ENCODE measurements at places on chromosomes 1 and 21.
A peak's percentile ranks its signal among the peaks of the same experiment; 100 is the strongest.

GRCh38 chr1:14648896-14649855 is 50.7 kb downstream of the KAZN start:
- DNase-seq = no peak

GRCh38 chr1:225343618-225344017 is 84.2 kb downstream of the LBR start:
- no peak for DNase-seq

- no peak for DNase-seq
Observed at GRCh38 chr21:43600642-43601402, 58.5 kb downstream of the HSF2BP start.

DNA sequence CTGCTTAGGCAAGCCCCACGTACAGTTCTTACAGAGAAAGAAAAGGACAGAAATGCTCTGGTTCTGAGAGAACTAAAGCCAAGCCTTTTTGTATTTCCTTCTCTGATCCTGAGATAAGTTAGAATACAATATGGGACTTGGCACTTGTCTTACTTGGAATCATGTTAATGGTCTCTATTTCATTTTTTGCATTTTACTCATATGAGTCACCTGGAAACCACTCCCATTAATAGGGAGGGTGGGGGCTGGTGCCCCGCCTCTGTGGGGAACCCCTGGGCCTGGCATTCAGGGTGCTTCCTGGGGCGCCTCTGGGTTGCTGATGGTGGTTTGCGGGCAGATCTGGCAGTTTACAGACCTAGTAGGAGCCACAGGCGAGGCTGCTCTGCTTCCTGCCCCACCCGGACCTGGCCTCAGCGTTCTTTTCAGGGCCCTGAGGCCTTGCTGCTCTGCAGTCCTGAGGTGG is 26.7 kb downstream of the TSPAN2 start:
- DNase-seq = peak; percentile 64

- DNase-seq = no peak
Observed at GRCh38 chr1:186511761-186512637, 51.1 kb upstream of the PDC start.

DNA sequence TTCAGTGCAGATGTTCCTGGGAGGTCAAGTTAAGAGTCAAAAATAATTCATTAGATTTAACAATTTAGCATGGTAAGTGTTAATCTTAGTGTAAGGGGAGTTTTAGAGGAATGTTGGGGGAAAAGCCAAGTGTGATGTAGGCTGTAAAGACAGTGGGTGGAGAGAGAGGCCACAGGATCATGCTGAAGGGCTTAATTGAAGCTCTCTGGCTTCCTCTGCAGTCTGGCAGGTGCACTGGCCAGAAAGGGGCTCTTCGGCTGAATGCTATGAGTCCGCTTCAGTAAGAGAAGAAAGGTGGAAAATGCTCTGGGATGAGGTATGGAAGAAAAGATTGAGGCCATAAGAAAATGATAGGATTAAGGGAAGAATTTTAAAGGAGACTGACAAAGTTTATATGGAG is 3.0 kb downstream of the BRDT start:
- DNase-seq = no peak

- DNase-seq = no peak
Observed at GRCh38 chr1:210010161-210010560, 72.1 kb downstream of the SYT14 start.

GRCh38 chr1:174077749-174078490 is 55.8 kb upstream of the RC3H1 start:
- no peak for DNase-seq

DNA sequence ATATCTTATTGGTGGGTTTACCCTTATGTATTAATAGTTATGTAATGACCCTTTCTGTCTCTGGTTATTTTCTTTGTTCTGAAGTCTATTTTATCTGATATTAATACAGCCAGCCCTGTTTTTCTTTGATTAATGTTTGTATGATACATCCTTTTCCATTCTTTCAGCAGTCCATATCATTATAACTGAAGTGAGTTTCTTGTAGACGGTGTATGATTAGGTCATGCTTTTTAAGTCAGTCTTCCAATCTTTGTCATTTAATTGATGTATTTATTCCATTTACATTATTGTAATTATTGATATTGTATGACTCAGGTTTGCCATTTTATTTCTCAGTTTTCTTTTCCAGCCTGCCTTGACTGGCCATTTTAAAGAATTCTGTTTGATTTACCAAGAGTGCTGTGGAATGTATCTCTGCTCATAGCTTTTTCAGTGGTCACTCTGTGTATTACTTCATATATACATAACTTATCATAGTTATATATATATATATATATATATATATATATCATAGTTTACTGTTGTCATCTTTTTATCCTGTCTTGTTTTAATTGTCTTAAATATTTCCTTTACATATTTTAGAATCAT is 10.5 kb downstream of the RAB4A start:
- DNase-seq = no peak

GRCh38 chr1:217272385-217272784 is 358.5 kb downstream of the GPATCH2 start:
- DNase-seq = no peak

GRCh38 chr1:241638909-241639622 is 1.1 kb downstream of the CHML start:
- DNase-seq = no peak

DNA sequence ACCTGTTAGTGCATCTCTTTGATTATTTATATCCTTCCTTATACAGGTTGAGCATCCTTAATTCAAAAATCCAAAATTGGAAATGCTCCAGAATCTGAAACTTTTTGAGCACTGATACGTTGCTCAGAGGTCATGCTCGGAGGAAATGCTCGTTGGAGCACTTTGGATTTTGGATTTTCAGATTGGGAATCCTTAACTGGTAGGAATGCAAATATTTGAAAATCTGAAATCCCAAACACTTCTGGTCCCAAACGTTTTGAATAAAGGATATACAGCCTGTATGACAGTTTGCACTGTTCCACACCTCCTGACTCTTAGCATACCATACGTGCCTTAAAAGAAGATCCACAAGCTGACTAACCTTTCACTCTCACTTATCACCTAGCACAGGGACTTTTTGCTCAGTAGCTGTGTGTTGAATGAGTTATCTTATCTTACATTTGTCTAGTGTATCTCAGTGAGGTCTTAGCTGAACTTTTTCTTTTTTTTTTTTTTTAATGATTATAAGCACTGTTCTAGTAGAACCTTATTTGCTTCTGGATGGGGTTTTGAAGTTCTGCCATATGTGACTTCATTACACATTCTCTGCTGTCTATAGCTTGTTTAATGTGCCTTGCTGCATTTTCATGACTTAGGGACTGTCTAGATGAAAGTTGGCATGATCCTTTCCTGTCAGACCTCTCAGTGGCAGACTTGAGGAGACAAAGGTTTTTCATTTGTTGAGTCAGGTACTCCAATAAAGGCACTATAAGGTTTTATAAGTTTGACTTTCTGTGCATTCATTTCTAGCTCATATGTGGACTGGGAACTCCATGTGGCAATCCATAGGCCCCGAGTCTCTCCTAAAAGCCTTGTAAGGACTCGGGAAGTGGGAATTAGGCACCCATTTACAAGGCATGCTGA is 21.6 kb downstream of the PTGFRN start:
- DNase-seq = no peak

DNA sequence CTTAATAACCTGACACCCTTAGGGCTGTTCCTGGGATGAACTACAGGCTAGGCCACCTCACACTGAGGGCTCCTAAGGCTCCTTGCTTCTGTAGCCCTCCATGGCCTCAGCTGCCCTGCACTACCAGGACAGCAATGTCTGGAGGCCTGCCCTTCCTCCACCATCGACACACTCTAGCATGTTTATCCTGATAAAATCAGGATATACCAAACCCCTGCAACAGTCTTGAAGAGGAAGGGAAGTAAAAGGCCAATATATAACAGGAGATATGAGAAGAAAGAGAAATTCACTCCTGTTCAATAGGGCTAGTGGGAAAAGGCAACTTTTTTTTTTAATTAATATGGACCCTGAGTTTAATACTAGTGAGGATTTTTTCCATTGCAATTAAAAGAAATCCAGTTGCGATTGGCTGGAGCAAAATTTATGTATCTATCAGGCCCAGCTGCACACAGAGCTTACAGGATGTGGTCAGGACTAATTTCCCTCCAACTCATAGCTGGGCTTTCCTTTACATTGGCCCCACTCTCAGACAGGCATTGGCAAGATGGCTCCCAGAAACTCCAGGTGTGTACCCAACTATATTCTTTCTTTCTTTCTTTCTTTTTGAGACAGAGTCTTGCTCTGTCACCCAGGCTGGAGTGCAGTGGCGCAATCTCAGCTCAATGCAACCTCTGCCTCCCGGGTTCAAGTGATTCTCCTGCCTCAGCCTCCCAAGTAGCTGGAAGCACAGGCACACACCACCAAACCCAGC is 13.5 kb upstream of the ATP2B4 start:
- peak; percentile 26 for DNase-seq

GRCh38 chr1:7224644-7225043 is 439.4 kb downstream of the CAMTA1 start:
- no peak for DNase-seq

- no peak for DNase-seq
Observed at GRCh38 chr1:1098681-1099421, 17.0 kb downstream of the C1orf159 start.

- peak; percentile 63 for DNase-seq
Observed at GRCh38 chr21:45286671-45287437, 841 bp downstream of the POFUT2 start.

DNA sequence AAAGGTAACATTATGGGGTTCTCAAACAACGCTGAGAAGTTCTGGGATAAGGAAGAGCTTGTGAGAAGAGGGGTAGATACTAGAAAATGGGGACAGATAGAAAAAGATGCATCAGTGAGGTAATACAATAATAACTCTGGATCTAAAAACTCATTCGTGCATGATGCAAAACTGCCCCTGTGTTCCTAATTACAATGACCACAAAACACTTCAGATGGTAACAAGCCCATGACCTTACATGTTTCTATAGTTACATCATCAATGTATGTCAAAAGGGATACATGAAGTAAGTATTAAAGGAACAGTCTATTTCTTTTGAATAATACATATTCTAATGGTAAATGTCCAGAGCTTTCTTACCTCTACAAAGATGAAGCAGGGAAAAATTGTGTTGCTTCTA is 110.6 kb upstream of the PLPPR5 start:
- DNase-seq = no peak

DNA sequence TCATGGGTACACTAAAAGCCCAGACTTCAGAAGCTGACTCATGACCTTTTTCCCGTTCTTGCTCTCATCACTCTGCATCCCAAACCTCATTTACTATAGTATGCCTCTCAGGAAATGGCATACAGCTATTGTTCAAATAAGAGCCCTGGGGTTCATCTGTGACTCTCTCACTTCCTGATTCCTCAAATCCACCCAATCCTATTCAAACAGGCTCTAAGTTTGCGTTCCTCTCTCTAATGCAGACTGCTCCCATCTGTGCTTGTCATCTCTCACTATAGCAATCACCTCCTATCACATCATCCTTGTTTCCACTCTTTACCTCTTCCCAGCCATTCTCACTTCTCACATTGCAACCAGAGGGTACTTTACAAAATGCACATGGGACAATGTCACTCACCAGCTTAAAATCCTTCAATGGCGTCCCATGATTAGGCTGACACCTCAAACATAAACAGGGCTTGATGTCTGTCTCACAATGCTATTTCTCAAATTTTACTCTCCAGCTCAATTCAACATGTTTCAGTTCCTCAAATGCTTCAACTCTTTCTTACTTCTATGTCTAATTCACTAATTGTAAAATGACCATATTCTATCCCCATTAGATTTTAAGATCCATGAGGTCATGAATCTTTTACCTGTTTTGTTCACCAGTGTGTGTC is 408.4 kb downstream of the NTNG1 start:
- DNase-seq = no peak

- peak; percentile 52 for DNase-seq
Observed at GRCh38 chr1:228944935-228945371, 209.7 kb downstream of the RHOU start.

GRCh38 chr1:34263406-34263805 is 86.7 kb downstream of the C1orf94 start:
- DNase-seq = no peak

DNA sequence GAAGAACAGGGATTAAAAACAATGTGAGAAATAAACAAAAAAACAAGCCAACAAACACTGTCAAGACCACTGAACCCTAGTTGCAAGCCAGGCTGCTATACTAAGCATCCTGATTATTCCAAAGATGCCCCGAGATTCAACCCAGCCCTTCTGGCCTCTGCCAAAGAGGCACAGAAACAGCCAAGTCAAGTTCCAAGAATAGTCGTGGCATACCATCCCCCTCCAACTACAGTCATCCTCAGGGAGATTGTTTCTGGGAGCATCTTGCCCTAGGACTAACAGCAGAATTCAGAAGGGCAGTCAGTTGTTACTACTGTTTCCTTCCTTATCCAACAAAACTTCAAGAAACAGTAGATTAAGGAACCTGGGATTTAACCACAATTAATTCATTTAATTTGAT is 52.3 kb downstream of the ABL2 start:
- DNase-seq = peak; percentile 36

DNA sequence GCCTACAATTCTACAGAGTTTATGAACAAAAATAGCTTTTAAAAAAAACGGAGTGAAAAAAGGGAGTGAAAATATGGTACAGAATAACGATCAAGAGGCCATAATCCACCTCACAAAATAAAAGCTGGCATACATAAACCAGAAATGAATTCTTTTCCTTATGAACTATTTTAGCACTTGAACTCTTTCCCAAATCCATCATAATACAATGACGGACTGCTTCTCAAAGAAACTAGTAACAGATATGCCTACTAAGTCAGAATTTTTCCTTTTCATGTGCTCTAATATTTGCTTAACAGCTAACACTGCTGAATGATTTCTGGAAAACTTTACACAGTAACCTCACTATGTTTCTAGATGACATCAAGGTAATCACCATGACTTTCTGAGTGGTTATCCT is 144.0 kb downstream of the EIF4G3 start:
- no peak for DNase-seq

DNA sequence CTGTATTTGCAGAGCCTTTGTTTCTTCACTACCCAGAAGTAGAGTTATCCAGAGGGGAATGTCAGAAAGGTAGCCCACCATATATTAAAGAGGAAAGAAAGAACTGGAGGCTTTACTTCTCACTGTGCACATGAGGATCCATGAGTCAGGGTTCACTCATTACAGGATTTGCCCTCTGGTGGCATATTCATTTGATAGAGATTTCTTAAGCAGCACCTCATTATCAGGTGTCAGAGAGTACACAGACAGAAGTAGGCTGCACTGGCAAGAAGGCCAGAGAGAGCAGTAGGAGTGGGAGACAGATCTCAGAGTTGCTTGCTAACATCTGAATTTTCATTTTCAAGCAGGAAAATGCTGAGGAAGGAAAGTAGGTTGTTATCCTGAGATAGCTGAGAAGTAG is 123.8 kb downstream of the PIK3R3 start:
- DNase-seq = no peak

GRCh38 chr1:47557066-47557465 is 119.2 kb downstream of the FOXD2 start:
- no peak for DNase-seq

GRCh38 chr21:28151758-28152157 is 840.9 kb downstream of the LTN1 start:
- no peak for DNase-seq

DNA sequence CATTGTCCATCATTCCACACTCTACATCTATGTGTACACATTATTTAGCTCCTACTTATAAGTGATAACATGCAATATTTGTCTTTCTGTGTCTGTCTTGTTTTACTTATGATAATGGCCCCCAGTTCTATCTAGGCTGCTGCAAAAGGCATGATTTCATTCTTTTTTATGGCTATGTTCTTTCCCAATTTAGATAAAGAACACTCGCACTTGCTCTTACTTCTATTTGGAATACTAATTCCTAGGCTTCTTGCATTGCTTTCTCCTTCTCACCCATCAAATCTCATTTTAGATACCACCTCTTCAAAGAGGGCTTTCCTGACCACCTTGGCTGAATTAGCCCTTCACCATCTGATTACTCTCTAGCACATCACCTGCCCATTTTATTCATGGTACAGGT is 3.0 kb upstream of the RGS4 start:
- DNase-seq = no peak

Data from stomach (tissue), 19 donors.